ENCODE measurements at places on chromosomes 7 and 10.

- no peak for DNase-seq
Observed at GRCh38 chr10:59700709-59701108, 8.9 kb downstream of the SLC16A9 start.

DNA sequence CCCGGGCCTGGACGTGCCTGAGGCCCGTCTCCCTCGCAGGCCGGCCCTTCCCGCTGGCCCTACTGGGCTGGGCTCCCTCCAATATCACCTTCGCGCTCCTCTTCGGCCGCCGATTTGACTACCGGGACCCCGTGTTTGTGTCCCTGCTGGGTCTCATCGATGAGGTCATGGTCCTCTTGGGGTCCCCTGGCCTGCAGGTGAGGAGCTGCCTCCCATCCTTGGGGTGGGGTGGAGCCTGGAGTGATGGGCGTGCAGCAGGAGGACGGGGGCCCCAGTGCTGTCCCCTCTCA, 2.1 kb downstream of the CYP2W1 start:
- no peak for DNase-seq

- no peak for DNase-seq
Observed at GRCh38 chr10:27373566-27374160, 130.4 kb upstream of the RAB18 start.

GRCh38 chr10:980468-981093, 7.7 kb upstream of the GTPBP4 start:
- no peak for DNase-seq

GRCh38 chr10:13969792-13970140, 361.0 kb downstream of the FRMD4A start:
- DNase-seq, result no peak

- no peak for DNase-seq
Observed at GRCh38 chr7:2922348-2922691, 78.2 kb upstream of the GNA12 start.

- no peak for DNase-seq
Observed at GRCh38 chr7:71984348-71984747, 427.8 kb downstream of the CALN1 start.

GRCh38 chr10:60646966-60647796, 131.1 kb upstream of the CDK1 start:
- DNase-seq, result no peak

- no peak for DNase-seq
Observed at GRCh38 chr7:44149571-44150465, 8.7 kb upstream of the MYL7 start.

- no peak for DNase-seq
Observed at GRCh38 chr7:28161331-28161730, 19.3 kb downstream of the JAZF1 start.

DNA sequence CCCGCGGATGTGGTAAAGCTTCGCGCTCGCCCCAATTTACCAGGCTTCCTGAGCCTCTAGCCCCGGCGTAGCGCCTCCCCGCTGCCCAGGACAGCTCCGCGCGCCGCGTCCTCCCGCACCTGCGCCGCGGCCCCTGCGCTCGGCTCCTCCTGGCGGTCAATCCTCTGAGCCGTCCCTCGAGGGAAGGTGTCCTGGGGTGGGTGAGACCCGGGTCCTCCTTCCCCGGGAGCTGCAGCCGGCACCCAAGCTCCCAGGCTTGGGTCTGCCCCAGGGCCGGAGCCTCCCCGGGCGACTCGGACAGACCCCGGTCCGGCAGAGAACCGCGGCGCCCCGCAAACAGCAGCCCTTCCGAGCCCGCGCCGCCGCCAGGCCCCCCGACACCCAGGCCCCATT, 512 bp downstream of the OSBPL3 start:
- DNase-seq, result peak; percentile 77

GRCh38 chr7:43880596-43880995, 11.3 kb upstream of the MRPS24 start:
- DNase-seq, result no peak

DNA sequence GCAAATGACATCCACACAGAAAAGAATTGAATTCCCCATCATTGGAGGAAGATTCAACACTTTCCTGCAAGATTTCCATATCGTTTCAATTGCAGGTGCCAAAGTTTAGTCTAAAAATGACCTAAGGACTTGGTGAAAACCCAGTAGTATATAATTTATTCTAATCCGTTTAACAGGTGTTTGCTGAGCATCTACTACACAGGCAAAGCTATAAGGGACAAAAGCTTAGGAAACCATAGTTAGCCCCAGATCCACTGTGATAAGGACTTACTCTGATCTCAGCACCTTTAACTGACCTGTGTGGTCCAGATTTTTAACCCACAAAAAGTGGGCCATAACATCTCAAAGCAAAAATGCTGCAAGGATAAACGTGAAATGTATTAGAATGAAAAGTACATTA, 19.1 kb downstream of the UBE2H start:
- DNase-seq, result no peak

GRCh38 chr7:47327346-47327697, 254.6 kb downstream of the TNS3 start:
- DNase-seq, result no peak

DNA sequence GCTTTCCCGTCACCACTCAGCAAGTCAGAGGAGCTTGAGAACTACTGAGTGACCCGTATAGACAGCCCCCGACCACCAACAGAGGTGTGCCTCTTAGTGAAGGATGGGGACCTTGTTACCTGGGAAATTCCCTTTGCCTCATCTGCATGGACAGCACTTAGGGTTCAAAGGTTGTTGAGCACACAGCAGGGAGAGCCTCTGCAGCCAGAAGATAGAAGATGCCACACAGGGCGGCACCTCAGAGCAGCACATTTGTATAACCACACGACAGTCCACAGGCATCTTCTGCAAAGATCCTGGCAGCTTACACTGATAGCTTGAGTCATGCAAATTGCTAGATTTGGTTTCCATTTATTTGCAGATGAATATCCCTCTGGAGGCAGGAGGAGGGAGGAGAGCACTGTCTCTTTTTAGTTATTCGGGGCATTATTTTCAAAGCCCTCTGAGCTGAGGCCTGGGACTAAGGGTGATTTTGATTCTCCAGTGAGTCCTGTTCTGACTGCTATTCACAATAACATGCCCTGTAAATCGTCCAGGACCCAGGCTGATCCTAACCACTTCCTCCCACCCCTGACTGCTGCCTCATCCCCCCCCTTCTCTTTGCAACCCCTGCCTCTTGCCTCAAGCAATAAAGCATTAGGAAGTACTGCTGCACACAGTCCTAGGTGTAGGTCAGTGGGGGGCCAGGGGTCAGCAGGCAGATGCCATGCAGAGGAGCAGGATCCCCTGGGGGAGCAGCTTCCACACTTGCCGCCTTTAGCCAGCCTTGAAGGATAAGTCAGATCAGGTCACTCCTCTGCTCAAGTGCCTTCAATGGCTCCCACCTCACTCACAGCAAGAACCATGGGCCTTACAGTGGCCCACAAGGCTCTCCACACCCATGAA, 24.6 kb upstream of the INMT start:
- DNase-seq, result peak; percentile 33

- no peak for DNase-seq
Observed at GRCh38 chr10:28595613-28596012, 62.7 kb downstream of the WAC start.

DNA sequence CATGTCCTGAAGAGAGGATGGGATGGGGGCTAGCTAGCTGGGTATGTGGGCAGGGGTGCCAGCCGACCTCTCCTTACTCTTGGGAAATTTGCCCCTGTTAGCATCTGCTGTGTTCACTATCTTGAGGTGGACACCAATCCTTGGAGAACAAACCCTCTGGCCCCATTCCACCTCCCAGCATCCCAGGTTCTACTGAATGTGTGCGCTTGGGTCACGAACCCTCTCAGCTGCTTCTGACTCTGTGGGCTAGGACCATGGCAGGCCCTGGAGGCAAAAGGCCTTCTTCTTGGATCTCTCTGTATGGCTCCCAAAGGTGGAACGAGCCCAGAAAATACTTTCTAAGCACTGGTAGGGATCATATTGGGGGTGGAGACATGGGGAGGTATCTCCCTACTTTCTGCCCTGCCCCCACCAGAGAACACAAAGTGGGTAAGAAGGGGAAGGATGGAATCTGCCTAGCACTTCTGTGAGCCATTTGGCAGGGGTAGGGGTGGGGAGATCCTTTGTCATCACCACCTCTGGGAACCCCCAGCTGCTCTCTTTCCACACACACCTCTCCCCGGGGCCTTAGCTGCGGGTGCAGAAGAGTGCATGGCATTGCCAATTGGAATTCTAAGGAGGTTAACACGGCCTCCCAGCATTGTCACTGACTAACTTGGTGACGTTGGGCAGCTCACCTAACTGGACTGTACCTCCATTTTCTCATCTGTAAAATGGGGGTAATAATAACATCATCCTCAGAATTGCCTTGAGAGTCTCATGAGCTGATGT, 7.7 kb downstream of the UNC5B start:
- DNase-seq, result no peak

Data from natural killer cell (primary cell).